Posterior vena cava (tissue), 2 donors: ENCODE measurements at places on chromosomes 11 and 22. TPM values are rescaled to one million over a fixed set of nuclear protein-coding genes. Genes with fewer than 3 reads are reported as not detected.

DNA sequence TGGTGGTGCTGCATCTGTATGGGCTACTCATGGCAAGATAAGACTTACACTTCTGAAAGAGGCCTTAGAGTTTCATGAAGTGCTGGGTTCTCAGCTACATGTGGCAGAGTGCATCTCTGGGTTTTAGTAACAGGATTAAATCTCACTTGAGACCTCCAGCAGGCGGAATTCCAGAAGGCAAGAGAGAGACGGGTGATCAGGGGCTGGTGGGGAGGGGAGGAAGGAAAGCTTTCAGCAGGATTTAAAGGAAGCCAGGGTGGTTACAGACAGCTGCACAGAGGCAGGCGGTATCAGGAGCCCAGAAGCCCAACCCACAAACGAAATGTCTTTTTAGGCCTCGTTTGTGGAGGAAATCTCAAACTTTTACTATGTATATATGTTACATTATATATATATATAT is 56.2 kb upstream of the CD82 start:
- no peak for DNase-seq

BTBD18 gene
- total RNA-seq, result not detected

OR8A1 gene
- total RNA-seq, result 0.19 TPM

DNA sequence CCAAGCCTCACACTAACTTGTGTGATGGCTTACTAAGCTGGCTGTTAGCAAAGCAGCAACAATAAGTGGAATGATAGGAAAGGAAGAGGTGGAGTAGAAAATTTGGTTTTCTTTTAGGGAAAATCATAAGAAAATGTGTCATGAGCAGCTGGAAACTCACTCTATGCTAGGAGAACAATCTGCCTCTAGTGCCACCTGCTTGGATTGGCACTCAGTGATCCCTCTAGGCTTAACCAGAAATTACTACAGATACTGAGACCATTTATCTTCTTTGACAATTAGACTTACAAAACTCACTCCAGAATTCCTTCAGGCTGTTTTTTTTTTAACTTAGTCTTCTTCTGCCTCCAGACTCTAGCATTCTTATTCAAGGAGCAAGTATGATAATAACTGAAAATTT is 117.3 kb downstream of the CD44 start:
- no peak for DNase-seq

GRCh38 chr11:94871491-94872185 is 101.7 kb downstream of the CWC15 start:
- DNase-seq, result no peak

DGCR6 gene
- total RNA-seq, result 3.5 TPM

DNA sequence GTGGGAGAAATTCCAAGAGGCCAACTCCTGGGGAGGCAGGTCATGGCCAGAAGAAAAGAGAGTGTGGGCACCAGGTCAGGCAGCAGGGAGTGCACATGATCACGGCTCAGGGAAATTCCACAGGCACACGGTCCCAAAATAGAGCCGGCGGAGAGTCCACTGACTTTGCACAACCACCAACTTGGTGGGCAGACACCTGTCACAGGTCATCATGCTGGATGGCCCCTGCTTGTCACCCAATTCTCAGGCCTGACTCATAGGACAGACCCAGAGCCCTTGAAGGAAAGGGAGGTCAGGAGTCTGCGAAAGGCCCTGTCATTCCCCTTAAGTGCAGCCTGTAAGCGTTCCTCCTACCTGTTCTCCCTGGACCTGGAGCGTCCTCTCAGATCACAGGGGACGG is 15.8 kb downstream of the APOL2 start:
- no peak for DNase-seq

DNA sequence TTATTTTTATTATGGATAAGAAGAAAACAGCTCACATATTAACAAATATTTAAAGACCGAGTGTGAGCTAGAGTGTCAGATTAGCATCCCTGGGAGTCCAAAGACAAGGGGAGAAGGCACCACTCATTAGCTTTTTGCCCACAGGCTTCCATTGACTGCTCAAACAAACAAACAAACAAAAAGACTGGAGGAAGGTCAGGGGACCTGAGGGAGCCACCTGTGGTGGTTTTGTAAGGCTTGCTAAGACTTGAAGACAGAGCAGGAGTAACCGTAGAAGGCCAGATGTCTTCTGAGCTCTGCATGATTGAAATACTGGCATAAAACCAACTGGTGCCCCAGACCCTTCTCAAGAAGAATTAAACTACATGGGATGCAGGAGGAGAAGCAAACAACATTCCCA is 395.2 kb upstream of the CNTN5 start:
- DNase-seq, result no peak

MRGPRF gene
- total RNA-seq, result 117 TPM

DNA sequence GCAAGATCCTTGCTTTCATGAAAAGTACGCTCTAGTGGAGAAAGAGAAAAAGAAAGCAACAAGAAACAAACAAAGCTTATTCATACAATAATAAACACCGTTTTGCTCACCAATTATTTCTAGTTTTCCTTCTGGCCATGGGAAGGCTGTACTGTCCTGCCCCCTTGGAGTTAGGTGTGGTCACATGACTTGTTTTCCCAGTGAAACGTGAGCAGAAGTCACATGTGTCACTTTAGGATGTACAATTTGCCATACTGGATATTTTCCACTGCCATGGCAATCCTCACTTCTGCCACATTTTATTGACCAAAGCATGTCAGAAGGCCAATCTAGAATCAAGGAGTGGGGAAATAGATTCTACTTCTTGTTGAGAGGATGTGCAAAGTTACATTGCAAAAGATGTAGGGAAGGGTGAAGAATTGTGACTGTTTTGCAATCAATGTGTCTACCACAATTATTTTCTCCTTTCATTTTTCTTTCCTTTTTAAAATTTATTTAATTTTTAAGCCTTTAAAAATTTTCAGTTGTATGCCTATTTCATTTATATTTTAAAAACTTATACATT is 24.3 kb upstream of the TRAF6 start:
- DNase-seq, result no peak

GRCh38 chr11:63775191-63775590 is 6.6 kb upstream of the ZFTA start:
- DNase-seq, result no peak

P2RX6 gene
- 1.0 TPM for total RNA-seq
